Activated CD8-positive, alpha-beta memory T cell treated with anti-CD3 and anti-CD28 coated beads for 4 hours (primary cell): ENCODE measurements at places on chromosomes 5 and 9.

DNA sequence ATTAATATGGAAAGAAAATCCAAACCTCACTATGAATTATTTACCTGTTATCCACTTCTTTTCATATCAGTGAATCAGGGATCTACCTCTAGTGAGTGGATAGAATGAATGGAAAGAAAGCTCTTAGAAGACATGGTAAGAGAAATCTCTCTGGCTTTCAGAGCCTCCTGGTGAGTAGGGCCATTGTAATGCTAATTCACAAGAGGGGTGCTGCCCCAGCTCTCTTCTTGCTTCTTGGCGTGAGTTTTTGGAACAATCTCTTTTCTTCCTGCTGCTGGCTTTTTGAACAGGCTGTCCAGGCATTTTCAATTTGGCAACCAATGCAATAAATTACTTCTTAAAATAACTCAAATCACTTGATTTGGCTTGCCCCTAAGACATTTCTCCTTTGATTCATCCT lies 49.9 kb upstream of the KCNN2 start:
- no peak for DNase-seq

GRCh38 chr9:133991964-133992779 lies at the start of gene VAV2:
Gene VAV2 (minus strand): TSS chr9:133992324. CDS start chr9:133992278, 46 bp downstream.
- no peak for DNase-seq

- DNase-seq, result no peak
Measured at GRCh38 chr5:73630765-73631164, 4.8 kb downstream of the ARHGEF28 start.

DNA sequence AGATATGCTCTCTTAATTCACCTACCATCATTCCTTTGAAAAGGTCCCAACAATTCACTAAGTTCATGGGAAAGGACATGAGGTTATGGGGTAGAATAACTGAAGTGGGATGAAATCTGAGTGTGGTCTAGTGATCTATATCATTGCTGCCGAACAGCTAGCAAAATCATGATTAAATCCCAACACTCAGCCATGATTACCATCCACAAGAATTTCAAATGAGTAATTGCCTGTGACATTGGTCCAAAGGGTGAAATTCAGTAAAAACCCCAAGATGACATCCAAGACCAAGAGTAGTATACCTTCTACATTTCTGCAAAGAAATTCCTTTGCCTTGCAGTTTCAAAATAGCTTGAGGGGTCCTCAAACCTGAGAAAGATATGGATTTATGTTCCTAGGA lies 225.6 kb downstream of the SPOCK1 start:
- no peak for DNase-seq

- DNase-seq, result peak; percentile 20
Measured at GRCh38 chr5:54743997-54744788, 226.6 kb downstream of the SNX18 start.

- no peak for DNase-seq
Measured at GRCh38 chr9:81387360-81388106, 301.8 kb downstream of the TLE1 start.

- no peak for DNase-seq
Measured at GRCh38 chr9:94734054-94734754, 7.7 kb downstream of the AOPEP start.

DNA sequence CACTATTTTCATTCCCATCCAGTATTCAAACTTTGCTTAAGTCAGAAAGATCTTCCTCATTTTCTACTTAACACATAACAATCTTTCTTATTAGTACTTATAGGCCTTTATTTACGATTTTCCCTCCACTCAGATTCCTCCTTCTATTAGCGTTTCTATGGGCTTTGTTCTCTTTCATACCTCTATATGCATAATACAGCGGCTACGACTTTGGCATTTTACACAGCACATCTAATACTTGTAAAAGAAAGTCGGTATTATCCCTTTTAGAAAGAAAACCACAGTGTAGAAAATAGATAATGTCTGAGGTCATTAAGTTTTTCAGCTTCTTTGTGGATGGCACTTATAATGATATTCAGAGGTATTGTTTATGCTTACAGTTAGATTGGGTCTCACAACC lies 8.4 kb downstream of the RBM18 start:
- no peak for DNase-seq

DNA sequence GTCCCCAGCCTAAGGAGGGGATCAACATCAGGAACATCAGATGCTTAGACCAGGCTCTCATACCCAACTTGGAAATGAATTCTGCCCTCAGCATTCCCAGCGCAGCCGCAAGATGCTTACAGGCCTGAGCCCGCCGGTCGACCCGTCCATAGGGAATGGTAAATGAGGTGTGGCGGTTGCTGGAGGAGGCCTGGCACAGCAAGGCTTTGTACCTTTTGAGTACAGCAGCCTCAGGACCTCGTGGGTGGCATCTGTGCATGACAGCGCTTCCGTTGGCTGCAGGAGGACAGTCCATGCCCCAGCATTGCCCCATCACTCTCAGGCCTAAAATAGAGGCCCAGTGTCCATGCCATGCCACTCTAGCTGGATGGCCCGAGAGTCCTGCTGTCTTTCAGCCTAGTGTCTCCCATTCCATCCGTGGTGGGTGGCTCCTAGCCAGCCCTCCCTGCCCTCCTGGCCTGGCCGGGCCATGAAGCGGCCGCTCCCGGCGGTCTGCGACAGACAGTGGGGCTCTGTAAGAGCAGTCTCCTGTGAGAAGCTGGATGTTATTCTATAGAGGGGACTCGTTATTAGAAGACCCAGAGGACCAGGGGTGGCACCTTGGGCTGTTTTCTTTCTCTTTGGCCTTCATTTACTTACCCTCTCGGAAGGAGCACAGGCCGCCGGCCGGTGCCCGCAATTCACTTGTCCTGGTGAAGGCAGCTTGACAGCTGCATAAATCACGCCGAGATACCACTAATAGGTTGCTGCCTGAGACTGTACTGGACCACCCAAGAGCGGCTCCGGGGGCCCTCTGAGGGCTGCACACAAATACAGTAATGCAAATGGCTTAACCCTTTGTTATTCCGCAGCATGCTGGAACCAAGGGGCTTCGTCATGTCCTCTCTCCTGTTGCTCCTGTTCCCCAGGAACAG lies 223.5 kb upstream of the TUT7 start:
- no peak for DNase-seq

GRCh38 chr9:117232281-117232680 lies 182.6 kb downstream of the ASTN2 start:
- no peak for DNase-seq

DNA sequence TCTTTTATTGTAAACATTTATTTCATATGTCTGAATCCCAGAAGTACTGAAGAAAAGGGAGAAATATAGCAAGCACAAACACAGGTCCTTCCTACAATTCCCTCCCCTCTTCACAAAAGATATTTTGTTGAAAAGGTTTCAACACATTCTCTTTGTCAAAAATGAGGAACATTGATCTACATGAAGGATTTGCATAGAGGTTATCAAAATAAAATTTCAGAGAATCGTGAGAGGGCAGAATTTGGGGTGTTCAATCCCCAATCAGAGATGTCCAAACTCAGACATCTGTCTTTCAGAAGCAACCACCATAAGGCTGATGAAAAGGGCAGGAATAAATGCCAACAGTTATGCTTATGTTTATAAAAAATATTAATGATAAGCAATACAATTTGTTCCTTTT lies 69.2 kb downstream of the MARCHF3 start:
- no peak for DNase-seq

DNA sequence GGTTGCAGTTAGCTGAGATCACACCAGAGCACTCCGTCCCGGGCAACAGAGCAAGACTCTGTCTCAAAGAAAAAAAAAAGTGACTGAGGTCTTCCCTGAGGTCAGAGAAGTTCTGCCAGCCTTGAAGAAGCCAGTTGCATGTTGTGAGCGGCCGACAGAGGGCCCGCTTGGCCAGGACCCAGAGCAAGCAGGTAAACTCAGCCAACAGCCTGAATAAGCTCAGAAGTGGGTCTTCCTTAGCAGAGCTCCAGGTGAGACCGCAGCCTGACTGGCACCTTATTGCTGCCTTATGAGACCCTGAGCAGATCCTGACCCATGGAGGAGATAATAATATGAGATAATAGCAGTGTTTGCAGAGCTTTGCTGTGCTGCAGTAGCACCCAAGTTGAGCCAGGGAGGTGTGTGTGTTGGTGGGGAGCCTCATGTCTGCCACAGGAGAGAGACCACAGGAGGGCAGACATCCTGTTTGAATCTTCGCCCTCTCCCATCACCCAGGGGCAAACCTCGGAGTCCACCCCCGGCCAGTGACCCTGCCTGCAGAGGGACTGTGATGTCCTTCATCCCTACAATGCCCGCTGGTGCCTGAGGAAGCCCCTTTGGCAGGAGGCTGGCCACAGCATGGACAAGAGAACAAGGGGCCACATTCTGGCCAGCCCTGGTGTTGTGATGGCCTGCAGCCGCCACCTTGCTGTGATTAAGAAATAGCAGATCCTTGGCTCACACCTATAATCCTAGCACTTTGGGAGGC lies 10.8 kb upstream of the BARX1 start:
- no peak for DNase-seq

- DNase-seq, result no peak
Measured at GRCh38 chr5:135240781-135241360, 158.2 kb downstream of the MACROH2A1 start.

- no peak for DNase-seq
Measured at GRCh38 chr5:80072103-80073073, 37.2 kb downstream of the THBS4 start.

DNA sequence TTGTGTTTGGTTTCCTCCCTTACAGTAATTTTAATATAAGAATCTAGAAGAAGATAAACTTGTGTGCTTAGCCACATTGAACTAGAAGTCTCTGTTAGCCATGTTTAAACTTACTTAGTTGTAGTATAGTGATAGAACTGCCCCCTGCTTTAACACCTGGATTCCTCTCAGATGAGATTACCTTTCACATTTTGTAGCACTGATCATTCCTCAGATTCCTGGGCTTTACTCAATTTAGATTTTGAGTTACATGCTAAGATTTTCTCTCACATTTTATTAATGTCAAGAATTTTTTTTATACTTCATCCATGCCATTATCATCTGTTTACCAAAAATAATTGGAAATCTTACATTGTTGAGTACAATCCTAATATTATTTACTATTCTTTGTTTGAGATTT lies 70.5 kb downstream of the GPBP1 start:
- DNase-seq, result no peak

- DNase-seq, result no peak
Measured at GRCh38 chr5:82246960-82247574, 31.1 kb downstream of the RPS23 start.

- DNase-seq, result no peak
Measured at GRCh38 chr5:60277941-60278340, 384.4 kb upstream of the PDE4D start.

DNA sequence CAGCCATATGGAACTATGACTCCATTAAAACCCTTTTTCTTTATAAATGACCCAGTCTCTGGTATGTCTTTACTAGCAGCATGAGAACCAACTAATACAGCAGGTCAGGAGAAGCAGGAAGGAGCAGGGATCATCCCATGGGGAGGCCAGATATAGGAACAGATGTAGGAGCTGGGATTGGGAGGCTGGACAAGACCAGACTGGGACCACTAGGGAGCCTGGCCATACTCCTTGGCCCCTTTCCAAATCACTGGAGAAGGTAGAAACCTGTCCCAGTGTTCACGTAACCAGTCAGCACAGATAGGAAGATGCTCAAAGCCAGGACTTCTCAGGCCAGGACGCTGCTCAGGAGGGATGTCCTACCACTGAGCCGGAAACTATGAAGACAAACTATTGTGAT lies 95.5 kb downstream of the LMX1B start:
- no peak for DNase-seq

GRCh38 chr9:129383561-129384490 lies 205.8 kb upstream of the IER5L start:
- DNase-seq, result peak; percentile 37

GRCh38 chr9:69519470-69520240 lies 152.5 kb downstream of the APBA1 start:
- no peak for DNase-seq

GRCh38 chr5:6910950-6911349 lies 197.7 kb downstream of the TENT4A start:
- DNase-seq, result no peak

DNA sequence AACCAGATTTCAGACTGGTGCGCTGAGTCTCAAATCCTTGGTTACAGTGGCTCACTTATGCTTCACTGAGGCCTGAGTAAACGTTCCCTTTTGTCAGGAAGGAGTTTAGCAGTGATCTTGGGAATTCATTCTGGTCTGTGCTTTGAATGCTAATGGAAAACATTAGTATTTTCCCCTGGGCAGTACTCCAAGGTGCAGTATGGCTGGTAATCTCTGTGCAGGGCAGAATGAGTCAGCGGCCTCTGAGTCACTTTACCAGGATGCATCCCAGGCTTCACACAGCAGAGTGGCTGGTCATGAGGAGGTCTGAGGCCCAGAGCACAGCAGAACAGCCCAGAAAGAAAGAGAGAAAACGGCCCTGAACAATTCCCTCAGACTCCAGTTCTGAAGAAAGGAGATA lies 54.0 kb downstream of the PCA3 start:
- no peak for DNase-seq

- DNase-seq, result no peak
Measured at GRCh38 chr9:135926402-135927194, 19.3 kb upstream of the CAMSAP1 start.

DNA sequence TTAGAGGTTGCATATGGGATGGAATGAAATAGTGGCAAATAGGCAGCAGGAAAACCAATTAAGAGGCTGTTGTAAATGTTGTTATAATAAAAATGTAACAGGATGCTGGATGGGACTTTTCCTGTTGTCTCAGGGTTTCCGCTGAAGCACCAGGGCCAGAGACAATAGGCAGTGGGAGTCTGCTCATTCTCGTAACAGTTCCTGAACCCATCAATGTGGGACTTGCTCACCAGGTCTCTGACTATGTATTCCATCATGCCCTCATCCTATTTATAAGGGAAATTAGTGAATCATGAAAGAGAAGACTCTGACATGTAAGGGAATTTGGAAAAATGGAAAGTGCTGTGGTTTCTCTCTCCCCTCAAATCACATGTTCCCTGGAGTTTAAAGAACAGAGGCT lies 23.5 kb upstream of the SSBP2 start:
- DNase-seq, result no peak

GRCh38 chr5:180166176-180166575 lies 42.8 kb downstream of the RASGEF1C start:
- DNase-seq, result no peak

GRCh38 chr5:38541174-38541725 lies 15.2 kb downstream of the LIFR start:
- DNase-seq, result no peak

DNA sequence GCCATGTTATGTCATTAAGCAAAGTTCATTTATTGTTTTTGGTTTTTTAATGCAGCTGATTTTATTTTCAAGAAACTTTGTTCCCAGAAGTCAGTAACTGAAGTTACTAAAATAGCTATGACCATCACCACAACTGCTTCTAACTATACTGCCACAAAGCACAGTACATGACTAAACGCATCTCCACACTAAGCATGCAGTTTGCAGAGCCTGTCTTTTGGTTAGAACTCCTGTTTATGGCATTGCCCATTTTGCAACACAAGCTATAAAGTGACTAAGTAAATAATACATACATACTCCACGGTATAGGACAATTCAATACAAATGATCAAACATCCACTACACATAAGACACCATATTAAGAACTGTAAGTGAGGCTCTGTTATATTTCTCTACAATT lies 109.7 kb downstream of the MLLT3 start:
- DNase-seq, result no peak

- no peak for DNase-seq
Measured at GRCh38 chr5:151006704-151007334, 13.6 kb upstream of the GPX3 start.

GRCh38 chr9:131951155-131951554 lies 128.5 kb downstream of the MED27 start:
- DNase-seq, result no peak

GRCh38 chr9:126985870-126986498 lies 71.4 kb downstream of the RALGPS1 start:
- peak; percentile 74 for DNase-seq
